ENCODE measurements at places on chromosomes 16 and 17.
A peak's percentile ranks its signal among the peaks of the same experiment; 100 is the strongest.

DNA sequence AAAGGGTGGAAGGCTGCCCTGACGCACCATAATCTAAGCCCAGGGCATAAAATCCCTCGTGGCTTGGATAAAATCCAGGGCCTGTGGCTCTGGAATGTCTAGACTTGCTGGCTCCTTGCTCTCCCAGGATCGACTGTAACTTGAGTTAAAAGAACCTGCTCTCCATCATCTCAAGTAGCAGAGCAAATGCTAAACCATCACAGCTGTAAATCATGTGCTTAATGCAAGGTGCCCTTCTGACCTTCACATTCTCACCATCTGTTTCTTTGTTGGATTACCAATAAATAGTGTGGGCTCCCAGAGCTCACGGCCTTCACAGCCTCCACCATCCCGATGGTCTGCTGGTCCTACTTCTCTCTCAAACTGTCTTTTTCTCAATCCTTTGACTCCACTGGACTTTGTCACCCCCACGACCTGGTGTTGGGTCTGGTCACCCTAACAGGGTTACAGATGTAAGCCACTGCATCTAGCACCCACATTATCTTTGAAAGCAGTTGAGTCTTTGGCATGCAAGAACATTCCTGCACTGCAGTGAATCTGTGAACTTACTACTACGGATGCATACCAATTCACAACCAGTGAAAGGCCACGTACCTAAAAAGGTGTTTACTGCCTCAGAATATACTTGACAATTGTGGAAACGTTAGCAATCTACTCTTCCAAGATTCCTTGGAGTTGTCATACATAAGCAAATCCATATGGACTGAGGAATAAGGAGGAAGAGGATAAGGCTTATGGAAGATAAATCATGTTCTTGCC is 15.3 kb downstream of the RSL1D1 start:
- H3K27ac ChIP-seq: no peak overlapping the region
- H3K4me3 ChIP-seq: no peak overlapping the region
- H3K4me1 ChIP-seq: no peaks in the 10 kb centered on the region
- H3K36me3 ChIP-seq: peaks cover 40% of the 10 kb centered on the region
- no peak for DNase-seq

- no peak overlapping the region for H3K27ac ChIP-seq
- H3K27me3 ChIP-seq: no peaks in the 10 kb centered on the region
- no peak overlapping the region for H3K4me3 ChIP-seq
- H3K36me3 ChIP-seq: peaks cover 14% of the 10 kb centered on the region
These were observed 17.1 kb downstream of the RAB11FIP4 start for GRCh38 chr17:31408586-31408985.

DNA sequence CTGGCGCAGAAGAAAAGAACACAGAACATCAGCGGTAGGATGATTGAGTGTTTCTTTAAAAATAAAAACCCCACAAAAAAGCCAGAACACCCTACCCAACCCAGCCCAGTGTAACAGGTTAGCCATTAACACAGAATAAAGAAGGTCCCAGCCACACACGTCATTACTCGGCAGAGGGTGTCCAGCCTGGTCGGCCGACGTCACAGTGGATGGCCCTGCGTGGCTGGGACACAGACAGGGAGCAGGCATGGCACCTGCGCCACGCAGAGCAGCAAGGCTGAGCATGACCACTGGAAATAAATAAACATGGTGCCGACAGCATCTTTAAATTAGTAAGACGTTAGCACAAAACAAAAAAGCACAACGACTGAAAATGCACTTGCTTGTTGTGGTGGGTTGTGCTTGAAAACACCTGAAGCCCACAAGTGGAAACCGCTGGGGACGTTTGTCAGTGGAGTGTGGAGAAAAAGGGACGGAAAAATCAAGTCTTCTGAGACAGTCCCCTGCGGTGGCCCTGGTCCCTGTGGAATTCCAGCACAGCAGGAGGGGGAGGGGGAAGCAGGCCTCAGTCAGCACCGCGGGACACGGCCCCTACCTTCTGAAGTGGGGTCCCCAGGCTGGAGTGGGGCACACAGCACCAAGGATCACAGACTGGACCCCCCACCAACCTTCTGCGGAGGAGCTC is 39.2 kb downstream of the SLC7A5 start:
- DNase-seq: no peak
- no peaks in the 10 kb centered on the region for H3K27me3 ChIP-seq
- H3K4me1 ChIP-seq: no peaks in the 10 kb centered on the region
- peaks cover 52% of the 10 kb centered on the region for H3K36me3 ChIP-seq
- H3K27ac ChIP-seq: no peak overlapping the region
- no peak overlapping the region for H3K4me3 ChIP-seq

DNA sequence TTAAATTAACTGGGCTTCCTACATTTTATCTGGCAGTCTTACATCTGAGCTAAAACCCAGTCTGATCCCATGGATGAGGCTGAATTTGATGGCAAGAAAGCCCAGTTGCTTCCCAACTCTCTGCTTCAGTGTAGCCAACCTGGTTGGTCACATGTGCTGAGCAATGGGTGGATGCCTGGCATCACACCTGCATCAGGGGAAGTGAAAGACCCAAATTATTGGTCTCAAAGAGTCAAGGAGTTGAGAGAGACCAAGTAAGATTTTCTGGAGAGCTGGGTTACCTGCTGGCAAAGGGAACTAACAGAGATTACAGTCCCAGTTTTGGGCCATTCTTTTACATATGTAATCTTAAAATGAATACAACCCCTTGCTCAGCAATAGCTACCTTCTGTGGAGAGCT is 38.8 kb downstream of the RGS9 start:
- no peaks in the 10 kb centered on the region for H3K27me3 ChIP-seq
- H3K36me3 ChIP-seq: peaks cover 5% of the 10 kb centered on the region
- H3K4me3 ChIP-seq: no peak overlapping the region
- no peak for DNase-seq
- H3K4me1 ChIP-seq: peaks cover 28% of the 10 kb centered on the region
- H3K27ac ChIP-seq: no peak overlapping the region

GRCh38 chr16:21161211-21161610 is 2.7 kb downstream of the LDAF1 start:
- H3K4me3 ChIP-seq: no peak overlapping the region
- DNase-seq: no peak
- H3K36me3 ChIP-seq: peaks cover 2% of the 10 kb centered on the region

GRCh38 chr17:42485680-42486079 is 27.0 kb downstream of the ATP6V0A1 start:
- no peak for DNase-seq
- peaks cover 82% of the 10 kb centered on the region for H3K36me3 ChIP-seq
- H3K27ac ChIP-seq: no peak overlapping the region

- no peaks in the 10 kb centered on the region for H3K36me3 ChIP-seq
- no peaks in the 10 kb centered on the region for H3K4me1 ChIP-seq
- no peak overlapping the region for H3K4me3 ChIP-seq
- DNase-seq: no peak
- no peaks in the 10 kb centered on the region for H3K27me3 ChIP-seq
These were observed 69.1 kb upstream of the PMFBP1 start for GRCh38 chr16:72241008-72241407.

DNA sequence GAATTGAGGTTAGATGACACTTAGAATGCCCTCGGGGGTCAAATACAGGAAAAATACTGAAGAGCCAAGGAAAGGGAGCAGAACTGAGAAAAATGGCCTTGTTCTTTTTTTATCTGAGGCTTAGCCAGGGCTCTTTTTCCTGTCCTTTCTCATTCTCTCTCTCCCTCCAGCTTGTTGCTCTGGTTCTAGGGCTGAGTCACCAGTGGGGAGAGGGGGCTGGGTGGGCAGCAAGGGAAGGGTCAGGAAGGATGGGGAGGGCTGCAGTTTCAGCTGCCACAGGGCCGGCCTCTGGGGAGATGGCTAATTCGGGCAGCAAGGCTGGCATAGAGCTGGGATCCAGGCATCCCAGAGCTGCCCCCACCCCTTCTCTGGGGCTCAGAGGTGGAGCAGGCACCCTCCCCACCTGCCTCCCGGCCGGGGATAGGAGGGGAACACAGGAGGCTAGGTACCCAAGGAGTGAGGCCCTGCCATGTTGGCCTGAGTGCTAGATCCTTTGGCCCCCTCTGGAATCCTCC is 3.9 kb downstream of the ITGA3 start:
- H3K27ac ChIP-seq: no peak overlapping the region
- H3K4me1 ChIP-seq: peaks cover 60% of the 10 kb centered on the region
- H3K4me3 ChIP-seq: no peak overlapping the region
- DNase-seq: no peak

DNA sequence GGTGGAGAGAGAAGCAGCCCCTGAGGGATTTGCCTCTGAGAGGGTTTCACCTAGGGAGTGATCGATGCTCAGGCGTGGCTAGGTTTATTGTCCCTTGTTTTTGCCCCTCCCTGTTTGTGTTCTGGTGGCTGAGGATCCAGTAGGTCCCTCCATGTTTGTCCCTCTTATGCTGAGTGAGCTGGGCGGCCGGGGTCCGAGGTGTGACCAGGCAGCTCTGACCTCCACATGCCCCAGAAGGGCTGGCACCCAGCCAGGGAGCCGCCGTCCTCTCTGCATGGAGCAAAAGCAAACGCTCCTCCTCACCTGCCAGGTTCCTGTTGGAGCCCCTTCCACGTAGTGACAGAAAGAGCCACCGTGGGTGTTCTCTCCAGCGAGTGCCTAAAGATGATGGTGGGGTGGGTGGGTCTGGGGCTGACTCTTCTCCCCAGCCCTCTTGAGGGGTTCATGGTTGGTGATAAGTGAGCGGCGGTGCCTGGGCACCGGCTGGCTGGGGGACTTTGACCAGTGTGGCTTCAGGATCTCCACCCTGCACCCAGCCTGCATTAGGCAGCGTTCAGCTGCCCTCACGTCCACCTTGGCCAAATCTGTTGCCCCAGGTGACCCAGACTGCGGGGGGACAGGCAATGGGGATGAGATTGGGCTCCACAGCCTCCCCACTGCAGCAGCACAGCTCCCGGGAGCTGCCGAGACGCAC is 14.1 kb upstream of the NUDT16L1 start:
- H3K4me3 ChIP-seq: no peak overlapping the region
- no peak overlapping the region for H3K27ac ChIP-seq
- no peak for DNase-seq
- H3K36me3 ChIP-seq: peaks cover 97% of the 10 kb centered on the region
- peaks cover 12% of the 10 kb centered on the region for H3K4me1 ChIP-seq

DNA sequence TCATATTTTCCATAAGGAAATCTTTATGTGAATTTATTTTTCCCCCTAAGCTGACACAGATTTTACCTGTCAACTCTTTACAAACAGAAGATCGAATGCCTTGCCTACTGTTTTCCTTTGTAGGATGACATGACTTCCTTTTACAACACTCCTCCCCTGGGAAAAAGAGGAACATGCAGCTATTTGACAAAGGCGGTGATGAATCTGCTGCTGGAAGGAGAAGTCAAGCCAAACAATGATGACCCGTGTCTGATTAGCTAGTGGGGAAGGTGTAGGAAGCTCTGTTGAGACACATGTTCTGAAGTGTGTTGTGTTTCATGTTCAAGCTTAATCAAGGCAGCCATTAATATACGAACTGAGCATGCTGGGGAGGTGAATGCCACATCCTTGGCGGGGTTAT is 238.0 kb downstream of the PHKB start:
- H3K27ac ChIP-seq: no peak overlapping the region
- H3K4me3 ChIP-seq: no peak overlapping the region
- no peak for DNase-seq
- H3K27me3 ChIP-seq: no peaks in the 10 kb centered on the region
- no peaks in the 10 kb centered on the region for H3K36me3 ChIP-seq

DNA sequence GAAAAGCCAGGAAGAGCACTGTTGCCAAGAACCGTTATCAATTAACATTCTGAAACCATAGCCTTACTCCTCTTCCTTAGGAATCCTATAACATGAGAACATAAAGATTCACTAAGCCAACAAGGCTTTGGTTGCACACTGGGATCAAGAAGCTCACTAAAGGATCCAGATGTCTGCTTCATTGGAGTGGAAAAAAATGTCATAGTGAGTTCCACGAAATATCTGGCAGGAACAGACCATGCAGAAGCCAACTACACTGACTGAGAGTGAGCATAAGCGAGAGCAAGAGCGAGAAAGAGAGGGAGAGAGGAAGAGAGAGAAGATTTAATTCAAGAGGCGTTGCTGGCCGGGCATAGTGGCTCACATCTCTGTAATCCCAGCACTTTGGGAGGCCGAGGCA is 13.4 kb upstream of the MEIOC start:
- no peaks in the 10 kb centered on the region for H3K4me1 ChIP-seq
- no peaks in the 10 kb centered on the region for H3K36me3 ChIP-seq
- H3K27ac ChIP-seq: no peak overlapping the region
- no peaks in the 10 kb centered on the region for H3K27me3 ChIP-seq
- DNase-seq: no peak
- H3K4me3 ChIP-seq: no peak overlapping the region

DNA sequence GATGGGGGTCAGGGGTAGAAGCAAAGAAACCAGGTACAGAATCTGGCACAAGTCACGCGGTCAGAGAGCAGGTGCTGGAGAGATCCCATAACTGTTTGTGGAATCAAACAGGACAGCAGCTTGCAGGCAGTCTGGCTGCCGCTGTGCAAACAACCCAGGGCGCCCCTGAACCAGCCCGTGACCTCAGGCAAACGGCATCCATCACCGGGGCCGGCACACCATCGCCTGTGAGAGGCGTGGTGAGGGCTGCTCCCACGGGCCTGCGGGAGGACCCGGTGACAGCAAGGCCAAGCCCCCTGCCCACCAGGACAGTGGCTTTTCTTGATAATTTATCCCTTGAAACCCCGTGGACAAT is 47.9 kb downstream of the CBFA2T3 start:
- no peak overlapping the region for H3K27ac ChIP-seq
- peaks cover 47% of the 10 kb centered on the region for H3K36me3 ChIP-seq
- no peak overlapping the region for H3K4me3 ChIP-seq
- no peaks in the 10 kb centered on the region for H3K27me3 ChIP-seq
- no peak for DNase-seq

GRCh38 chr16:11088074-11088730 is 143.8 kb downstream of the CLEC16A start:
- no peak overlapping the region for H3K27ac ChIP-seq
- no peaks in the 10 kb centered on the region for H3K27me3 ChIP-seq
- no peak for DNase-seq
- H3K36me3 ChIP-seq: peaks cover 45% of the 10 kb centered on the region

- H3K4me1 ChIP-seq: peaks cover 65% of the 10 kb centered on the region
- H3K27me3 ChIP-seq: no peaks in the 10 kb centered on the region
- no peak for DNase-seq
- peaks cover 8% of the 10 kb centered on the region for H3K36me3 ChIP-seq
- no peak overlapping the region for H3K27ac ChIP-seq
These were observed 12.2 kb downstream of the SOX8 start for GRCh38 chr16:993731-994130.

GRCh38 chr17:56543280-56543679 is 50.2 kb upstream of the NOG start:
- no peak overlapping the region for H3K27ac ChIP-seq
- no peaks in the 10 kb centered on the region for H3K36me3 ChIP-seq
- no peaks in the 10 kb centered on the region for H3K4me1 ChIP-seq

DNA sequence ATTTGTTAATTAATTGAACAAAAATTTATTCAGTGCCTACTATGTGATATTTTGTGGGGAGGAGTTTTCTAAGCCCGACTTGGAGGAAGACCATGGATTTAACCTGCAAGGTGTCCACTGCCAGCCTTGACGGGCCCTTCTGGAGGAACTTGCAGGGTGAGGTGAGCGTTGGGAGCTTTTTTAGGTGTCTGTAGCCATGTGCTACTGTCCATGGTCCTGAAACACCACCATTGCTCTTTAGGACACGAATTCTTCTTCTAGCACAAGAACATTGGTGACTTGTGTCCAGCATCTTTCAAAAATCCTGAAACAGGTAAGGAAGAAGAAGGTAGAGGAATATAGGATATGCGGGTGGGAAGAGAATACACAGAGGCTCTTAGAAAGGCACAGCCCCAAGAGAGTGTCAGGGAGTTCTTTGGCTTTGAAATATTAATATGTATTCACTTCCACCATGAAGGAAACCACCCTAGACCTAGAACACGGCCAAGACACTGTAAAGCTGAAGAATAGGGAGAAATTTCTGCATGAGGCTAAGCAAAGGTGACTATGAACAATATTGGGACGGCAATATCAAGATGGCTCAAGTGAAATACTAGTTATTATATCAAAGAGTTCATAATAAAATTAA is 27.9 kb upstream of the OR4D1 start:
- no peak overlapping the region for H3K27ac ChIP-seq
- H3K27me3 ChIP-seq: peaks cover 13% of the 10 kb centered on the region
- peak; percentile 13 for DNase-seq
- no peaks in the 10 kb centered on the region for H3K36me3 ChIP-seq
